Glutamatergic neuron (in vitro differentiated cells): ENCODE measurements at places on chromosomes 4 and X. TPM values are rescaled to one million over a fixed set of nuclear protein-coding genes. Genes with fewer than 3 reads are reported as not detected.

The RNF128 gene
- not detected for total RNA-seq

The NR0B1 gene
- total RNA-seq = not detected

The DRD5 gene
- total RNA-seq = not detected

- DNase-seq = no peak
Measured at GRCh38 chr4:111405989-111406388, 739.3 kb upstream of the FAM241A start.

- DNase-seq = no peak
Measured at GRCh38 chrX:13487731-13488505, 81.5 kb upstream of the EGFL6 start.

GRCh38 chrX:109578916-109579315 is 42.3 kb downstream of the NXT2 start:
- no peak for DNase-seq

DNA sequence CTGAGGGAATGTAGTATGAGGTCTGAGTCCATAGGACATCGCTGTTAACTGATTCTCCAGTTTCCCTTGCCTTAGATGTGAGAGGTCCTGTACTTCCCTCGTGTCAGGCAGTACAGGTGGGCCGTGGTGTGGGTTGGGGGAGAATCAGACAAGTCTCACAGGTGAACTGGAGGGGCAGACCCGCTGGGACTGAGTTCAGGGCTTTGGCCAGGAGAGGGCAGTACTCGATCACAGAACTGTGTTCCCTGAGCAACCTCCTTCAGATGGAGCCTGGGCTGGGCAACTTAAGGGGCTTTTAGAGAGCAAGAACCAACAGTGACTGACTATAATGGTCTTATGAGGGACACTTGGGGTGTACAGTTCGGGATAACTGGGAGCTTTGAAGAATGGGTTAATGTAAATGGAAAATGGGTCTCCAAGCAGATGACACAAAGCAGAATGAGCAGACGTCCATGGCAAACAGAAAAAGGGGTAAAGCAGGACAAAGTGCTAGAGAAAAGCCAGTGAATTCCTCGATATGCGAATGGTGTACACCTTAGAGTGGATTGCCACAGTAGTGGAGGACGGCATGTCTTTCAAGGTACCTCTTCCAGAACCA is 83.6 kb downstream of the CCNG2 start:
- peak; percentile 83 for DNase-seq

- no peak for DNase-seq
Measured at GRCh38 chrX:102338162-102338561, 91.2 kb downstream of the NXF2 start.

GRCh38 chrX:150548251-150548650 is 20.2 kb upstream of the MTM1 start:
- DNase-seq = no peak

GRCh38 chr4:181289198-181289597 is 954.0 kb upstream of the TENM3 start:
- no peak for DNase-seq
